ENCODE measurements at places on chromosomes 4 and X. TPM values are rescaled to one million over a fixed set of nuclear protein-coding genes. Genes with fewer than 3 reads are reported as not detected.

NLRP2B gene
- total RNA-seq: not detected

HAUS7 gene
- total RNA-seq: 55.5 TPM

S100P gene
- 144 TPM for total RNA-seq

GAGE10 gene
- not detected for total RNA-seq
